ENCODE measurements at places on chromosomes 5 and 9.

- peak; percentile 91 for DNase-seq
These were observed 500.8 kb upstream of the WWC1 start for GRCh38 chr5:167790462-167791260.

- DNase-seq, result no peak
These were observed 11.5 kb upstream of the PANK3 start for GRCh38 chr5:168590666-168591065.

- DNase-seq, result no peak
These were observed 860 bp upstream of the MARCHF6 start for GRCh38 chr5:10352430-10353240.

DNA sequence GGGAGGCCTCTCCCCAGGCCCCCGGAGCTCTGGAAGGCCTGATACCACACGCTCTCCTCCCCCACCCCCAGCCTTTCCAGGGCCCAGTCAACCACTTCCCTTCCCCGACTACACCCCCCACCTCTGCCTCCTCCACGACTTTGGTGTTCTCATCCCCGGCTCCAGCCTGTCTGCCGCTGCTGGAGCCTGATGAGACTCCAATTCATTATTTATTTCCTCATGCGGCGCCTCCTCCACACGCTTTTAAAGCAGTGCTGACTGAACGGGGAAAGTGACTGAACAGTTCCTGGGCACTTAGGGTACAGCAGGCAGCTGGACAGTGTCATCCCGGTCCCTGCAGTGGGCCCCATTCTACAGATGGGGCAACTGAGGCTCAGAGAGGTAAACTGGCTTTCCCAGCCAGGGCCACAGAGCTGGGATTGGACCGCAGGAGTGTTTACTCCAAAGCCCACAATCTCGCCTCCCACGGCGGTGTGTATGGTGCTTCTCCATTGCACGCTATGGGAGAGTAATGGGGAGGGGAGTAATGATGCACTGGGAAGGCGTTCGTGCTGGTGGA is 15.9 kb upstream of the RPL26L1 start:
- peak; percentile 97 for DNase-seq

DNA sequence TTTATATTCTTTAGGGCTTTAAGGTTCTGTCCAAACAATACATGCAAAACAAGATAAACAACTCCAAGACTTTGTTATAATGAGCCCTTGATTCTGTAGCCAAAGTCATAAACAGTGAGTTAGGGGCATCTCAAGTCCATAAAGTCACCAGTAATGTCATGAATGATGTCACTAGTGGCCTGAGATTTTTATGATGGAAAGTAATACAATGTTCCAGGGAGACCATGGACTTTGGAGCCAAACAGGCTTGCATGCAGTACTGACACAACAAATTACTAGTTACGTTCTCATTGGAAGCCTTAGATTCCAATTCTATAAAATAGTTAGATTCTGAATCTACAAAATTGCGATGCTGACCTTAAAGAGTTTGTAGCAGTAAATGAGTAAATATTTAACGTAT is 280.0 kb downstream of the HINT1 start:
- DNase-seq, result no peak

- no peak for DNase-seq
These were observed 3.9 kb upstream of the SLC26A2 start for GRCh38 chr5:149956685-149957084.

- no peak for DNase-seq
These were observed 150.4 kb downstream of the SPOCK1 start for GRCh38 chr5:137348759-137349158.

DNA sequence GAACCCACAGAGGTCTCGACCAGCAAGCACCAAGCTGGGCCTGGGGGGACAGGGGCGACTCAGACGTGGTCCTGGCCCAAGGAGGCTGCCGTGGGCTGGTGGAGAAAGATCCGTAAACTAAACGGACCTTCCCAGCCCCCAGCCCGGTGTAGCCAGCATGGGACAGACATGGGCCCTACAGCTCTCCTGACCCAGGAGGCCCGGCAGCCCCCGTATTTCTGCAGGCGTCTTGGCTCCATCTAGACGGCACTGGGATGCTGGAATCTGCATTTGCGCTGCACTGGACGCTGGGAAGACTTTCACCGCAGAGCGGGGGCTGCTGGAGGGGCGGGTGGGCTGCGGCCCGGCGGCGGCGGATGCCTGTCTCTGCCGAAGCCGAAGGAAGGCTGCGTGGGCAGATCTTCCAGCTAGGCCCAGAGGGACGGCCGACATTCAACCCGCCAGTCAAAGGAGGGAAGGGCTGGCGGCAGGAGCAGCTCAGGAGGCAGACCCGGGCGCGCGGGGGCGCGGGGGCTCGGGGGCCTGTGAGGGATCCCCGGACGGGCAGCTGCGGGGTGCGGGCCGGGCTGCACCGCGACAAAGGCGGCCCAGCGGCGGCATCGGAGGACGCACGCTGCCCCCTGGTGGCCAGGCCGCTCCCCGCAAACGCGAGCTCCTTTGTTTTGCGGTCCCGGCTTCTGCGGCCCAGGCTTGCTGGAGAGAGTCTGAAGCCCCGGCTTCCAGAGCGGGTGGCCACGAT is 266.2 kb downstream of the NSG2 start:
- peak; percentile 57 for DNase-seq

Measured in fibroblast of upper back skin (primary cell).